ENCODE measurements at places on chromosomes 4 and X.

GRCh38 chr4:77920371-77920770, 57.7 kb downstream of the MRPL1 start:
- no peak for DNase-seq

DNA sequence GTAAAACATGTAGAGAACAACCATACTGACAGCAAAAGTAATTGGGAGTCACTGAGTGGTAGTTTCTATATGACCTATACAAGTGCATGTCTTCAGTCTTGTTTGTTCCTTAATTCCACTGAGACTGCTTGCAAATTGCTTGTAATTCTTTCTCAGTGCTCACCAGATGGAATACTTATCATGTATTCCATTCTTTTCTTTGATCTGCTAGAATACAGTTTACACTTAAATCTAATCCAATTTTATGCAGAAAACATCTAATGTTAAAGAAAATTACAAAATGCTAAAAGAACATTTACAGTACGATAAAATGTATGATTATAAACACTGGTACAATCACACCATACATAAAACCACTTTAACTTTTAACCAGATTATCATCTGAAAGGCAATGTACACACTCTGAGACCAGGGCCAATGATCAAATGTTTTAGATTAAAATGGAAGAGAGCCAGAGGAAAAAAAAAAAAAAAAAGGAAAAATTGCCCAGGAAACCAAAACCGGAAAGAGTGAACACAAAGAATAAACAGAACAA, 741.4 kb downstream of the FAT4 start:
- no peak for DNase-seq

- peak; percentile 76 for DNase-seq
Observed at GRCh38 chr4:169115897-169116254, 105.8 kb upstream of the CBR4 start.

- no peak for DNase-seq
Observed at GRCh38 chr4:41384992-41385391, 128.3 kb downstream of the UCHL1 start.

DNA sequence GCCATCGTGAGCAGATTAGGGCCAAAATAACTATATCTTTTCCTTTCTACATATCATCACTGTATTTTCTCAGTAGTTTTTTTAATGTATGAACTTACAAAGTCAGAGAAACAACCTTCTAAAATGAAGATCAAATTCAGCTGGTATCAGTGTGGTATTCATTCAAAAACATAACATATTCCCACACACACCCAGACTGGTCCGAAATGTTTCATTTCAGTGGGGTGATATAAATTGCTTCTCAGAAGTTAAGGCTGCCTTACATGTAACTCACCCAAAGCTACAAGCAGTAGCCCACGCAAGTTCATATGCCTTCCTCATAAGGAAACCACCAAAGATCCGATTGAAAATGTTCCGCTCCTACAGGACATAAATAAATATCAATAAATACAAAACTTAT, 37.8 kb downstream of the ACOT9 start:
- DNase-seq: no peak

GRCh38 chrX:47807548-47807947, 29.2 kb upstream of the ZNF81 start:
- DNase-seq: no peak

DNA sequence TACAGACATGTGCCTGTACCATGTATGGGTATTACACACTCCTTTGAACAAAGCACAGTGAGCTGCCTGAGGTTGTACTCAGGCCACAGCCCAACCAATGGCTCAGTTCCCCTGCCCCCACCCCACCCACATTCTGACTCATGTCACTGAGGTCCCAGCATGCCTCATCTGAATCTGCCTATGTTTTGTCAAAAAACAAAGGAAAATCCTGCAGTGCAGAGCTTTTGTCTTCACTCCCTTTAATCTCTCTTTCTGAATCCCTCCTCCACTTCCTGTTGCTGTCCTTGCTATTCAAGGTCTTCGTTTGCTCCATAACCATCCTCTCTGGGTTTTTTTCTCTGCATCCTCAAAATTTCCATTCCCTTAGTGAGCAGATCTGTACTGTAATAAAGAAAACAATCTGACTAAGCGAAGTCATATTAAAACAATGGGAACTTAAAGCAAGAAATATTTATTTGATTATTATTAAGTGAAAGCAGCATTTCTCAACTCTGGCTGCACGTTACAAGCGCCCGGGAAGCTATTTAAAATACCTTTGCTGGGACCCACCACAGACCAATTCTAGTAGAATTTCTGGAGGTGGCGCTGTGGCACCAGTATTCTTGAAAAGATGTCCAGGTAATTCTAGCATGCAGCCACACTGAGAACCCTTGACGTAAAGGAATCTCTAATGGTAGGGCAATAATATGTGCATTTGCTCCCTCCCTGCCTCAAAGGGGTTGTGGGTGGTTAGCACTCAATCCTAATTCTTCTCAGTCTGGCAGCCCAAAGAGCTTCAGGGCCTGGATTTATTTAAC, 8.7 kb downstream of the GUCY2F start:
- peak; percentile 0 for DNase-seq

- DNase-seq: no peak
Observed at GRCh38 chr4:26987191-26987590, 126.5 kb downstream of the STIM2 start.

DNA sequence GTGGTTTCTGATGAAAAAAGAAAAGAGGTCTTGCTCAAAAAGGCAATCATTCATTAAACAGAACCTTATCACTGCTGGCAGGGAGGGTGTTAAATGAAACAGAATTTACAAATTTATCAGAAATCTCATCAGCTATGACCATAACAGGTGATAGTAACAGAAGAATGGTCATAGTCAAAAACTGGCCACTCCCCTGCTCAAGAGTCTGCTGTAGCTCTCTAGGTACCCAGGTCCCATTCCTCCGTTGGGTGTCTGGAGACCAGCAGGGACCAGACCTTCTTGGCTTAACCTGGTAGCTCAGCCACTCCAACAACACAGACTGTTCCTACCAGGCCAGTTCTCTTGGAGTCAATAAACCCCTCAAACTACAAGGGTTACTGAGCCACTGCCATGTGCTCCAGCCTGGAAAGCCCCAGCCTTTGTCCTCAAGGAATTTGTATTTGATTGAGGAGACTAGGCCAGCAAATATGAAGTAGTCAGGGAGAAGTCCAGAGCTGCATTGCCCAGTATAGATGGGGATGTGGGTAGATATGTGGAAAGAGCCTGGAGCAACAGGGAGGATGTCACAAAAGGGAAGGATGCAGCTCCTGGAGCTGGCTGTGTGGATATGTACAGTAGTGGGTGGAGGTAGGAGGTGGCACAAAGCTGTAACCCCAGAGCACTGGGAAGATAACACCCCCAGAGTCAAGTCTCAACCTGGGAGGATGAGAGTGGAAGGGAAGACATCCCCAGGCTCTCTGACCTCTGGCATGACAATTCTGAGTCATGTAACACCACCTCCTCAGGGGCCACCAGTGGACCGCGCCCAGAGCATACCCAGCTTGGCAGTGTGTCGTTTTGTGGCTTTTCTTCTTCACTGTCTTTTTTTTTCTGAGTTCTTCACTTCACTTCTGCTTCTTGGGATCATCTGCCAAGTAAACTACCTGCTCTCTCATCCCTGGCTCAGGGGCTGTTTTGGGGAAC, 21.9 kb downstream of the RASL11B start:
- no peak for DNase-seq

DNA sequence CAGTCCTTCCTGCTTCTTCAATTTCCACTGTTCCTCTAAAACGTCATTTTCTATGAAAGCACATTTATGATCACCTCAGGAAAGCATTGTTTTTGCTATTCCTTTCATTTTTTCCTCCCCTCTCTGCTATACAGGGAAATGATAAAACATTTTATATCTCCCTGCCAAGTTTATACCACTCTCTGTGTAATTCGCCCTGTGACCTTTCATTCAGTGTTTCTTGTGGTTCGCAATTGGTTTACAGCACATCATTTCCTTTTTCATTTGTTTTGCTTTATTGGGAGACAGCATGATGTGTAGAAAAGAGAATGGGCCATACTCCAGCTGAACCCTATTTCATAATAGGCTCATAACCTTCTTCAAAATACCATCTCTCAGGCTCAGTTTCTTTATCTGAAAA, 99.9 kb upstream of the RAPGEF2 start:
- peak; percentile 49 for DNase-seq

DNA sequence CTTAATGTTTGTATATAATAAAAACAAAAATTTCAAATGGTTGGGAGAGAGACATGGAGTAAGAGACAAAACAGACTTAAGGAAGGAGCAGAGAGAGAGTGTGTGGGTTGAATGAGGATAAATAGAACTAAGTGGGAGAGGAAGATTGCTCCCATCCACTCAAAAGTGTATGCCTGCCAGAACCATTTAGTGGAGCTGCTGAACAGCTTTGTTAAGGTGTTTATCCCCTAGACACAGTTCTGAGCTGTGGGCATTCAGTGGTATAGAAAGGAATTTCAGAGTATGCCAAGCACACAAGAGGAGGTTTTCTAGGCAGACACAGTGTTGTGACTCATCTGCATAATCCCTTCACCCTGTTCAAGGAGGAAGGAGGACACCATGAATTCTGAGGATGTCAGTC, 508.6 kb upstream of the EPHA5 start:
- DNase-seq: peak; percentile 5

DNA sequence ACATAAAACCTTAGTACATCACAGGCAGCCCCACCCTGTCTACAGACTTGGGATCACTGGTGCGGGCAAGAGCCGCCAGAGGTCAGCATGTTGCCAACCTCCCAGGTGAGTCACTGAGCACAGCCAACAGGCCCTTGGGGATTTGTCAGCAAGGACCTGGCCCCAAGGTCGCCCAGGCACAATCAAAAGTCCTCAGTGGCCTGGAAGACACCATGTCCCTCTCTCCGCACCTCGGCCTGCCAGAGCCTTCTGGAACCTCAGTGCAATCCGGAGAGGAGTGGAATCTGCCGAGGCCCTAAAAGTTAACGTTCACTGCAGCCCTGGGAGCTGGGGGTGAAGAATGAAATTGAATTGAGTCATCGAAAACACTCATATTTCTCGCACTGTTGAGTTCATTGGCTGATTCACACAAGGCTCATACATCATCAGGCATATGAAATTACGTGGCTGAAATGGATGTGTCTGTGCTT, 74.3 kb downstream of the WFS1 start:
- DNase-seq: no peak

GRCh38 chr4:68592673-68593072, 16.6 kb upstream of the UGT2B17 start:
- DNase-seq: no peak
